Stimulated activated CD4-positive, alpha-beta T cell treated with anti-CD3 and anti-CD28 coated beads, TNF-alpha, amount 100 ng/mL, for 1 hour (primary cell): ENCODE measurements at places on chromosomes 2 and 18.

DNA sequence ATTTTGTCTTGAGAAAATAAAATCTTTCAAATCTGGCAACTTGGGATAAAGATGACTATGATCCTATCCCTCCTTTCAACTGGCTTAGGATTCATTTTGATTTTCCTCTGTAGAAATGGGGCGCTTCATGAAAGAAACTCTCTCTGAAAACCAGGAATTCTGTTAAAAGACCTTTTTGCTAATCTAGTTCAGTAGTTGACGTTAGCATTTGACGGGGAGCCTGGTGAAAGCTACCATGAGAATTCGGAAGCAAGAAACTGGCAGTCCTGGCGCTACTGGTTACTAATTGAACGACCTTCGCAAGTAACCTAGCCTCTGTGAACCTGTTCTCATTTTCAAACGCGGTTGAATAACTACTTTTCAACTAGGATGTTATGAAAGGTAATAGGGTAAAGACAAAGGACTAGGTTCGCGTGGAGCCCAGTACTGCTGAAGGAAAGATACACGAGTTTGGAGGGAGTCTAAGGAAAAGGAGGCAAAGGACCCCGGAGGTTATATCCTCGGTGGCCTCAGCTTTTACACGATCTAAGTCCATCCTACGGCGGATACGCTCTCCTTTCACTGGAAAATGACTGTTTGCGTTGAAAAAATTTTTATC, 604 bp upstream of the STK11IP start:
- DNase-seq = no peak

DNA sequence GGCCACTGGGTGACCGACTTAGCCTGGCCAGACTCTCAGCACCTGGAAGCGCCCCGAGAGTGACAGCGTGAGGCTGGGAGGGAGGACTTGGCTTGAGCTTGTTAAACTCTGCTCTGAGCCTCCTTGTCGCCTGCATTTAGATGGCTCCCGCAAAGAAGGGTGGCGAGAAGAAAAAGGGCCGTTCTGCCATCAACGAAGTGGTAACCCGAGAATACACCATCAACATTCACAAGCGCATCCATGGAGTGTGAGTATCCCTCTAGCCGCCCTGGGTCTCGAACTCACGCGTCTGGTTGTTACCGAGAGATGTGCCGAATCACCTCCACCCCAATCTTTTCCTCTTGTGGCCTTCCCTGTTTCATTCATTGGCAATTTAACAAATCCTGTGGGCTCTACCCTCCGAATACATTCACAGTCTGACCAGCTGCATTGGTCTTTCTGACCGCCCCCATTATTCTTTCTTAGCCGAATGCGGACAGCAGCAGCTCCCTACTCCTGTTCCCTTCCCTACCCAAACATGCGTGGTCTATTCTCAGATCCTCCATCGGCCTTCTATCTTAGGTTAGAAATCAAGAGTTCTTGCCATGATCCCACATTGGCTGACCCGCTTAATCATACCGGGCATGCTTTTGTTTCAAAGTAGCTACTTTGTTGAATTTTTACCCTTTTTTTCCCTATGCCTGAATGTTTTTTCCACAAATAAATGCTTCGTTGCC, 631 bp downstream of the RPL31 start:
- no peak for DNase-seq

DNA sequence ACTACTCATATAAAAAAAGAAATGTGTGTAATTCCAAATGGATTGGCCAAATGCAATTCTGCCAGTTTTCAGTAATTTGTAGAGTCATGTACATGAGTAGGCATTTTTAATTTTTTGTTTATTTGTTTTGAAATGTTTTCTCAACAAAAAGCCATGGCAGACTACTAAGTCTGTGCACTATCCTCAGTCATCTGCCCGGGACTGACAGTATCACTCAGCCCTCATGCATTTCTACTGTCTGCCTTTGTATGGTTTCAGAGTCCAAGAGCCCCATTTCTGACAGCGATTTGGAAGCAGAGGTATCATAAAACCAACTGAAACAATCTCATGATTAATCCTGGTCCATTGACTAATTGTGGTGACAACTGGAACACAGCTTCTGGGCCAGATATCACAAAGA, 109.9 kb upstream of the NYAP2 start:
- no peak for DNase-seq

DNA sequence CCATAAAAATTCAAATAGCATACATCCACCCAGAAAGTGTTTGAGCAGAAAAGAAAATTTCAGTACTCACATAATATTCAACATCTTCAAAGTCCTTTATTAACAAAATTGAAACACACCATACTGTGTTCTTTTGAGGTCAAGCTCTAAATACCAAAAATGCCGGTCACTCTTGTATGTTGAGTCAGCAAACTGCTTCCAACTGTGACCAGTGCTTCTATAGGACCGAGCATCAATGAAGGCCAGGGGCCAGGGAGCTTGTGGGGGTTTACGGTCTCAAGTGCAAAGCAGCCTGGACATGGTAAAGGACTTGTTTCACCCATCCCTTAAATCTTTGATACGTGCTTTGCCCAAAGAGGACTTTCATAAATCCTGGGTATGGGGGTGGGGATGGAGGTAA, 112.7 kb upstream of the REV1 start:
- no peak for DNase-seq

DNA sequence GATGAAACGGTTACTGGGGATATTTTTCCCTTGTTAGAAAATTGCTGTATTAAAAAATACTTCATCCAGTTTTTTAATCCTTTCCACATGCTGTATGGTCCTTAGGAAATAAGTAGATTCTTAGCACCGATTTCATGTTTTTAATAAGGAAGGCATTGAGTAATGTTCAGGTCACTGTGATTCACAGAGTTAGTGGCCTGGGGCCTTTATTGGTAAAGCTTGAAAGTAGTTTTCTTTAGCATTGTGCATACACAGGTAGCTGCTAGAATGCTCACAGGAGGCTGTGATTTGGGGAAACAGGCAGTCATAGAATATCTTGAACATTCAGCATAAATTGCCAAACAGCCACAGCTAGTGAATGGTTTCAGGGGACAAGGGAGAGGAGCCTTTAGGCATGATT, 79.8 kb downstream of the XRCC5 start:
- DNase-seq = no peak
